ENCODE measurements at places on chromosomes 2 and 18.

- DNase-seq = no peak
Observed at GRCh38 chr2:241965931-241966412, 96.4 kb downstream of the RTP5 start.

DNA sequence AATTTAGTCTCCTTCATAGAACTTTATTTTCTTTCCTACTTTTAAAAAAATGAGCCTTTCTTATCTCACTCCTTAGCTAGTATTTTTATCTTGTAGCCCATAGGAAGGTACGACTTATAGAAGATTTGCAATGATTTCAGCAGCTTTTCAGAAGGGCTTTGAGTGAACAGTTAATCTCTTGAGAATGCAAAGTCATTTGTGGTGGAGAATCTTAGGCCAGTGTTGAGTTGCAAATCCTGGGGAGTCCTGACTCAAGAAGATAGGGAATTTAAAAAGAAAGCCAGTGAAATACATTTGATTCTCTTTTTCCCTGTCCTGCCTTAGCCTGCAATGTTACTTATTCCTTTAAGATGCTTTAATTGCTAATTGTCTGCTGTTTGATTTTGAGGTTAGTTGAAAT lies 33.6 kb downstream of the LYPD6 start:
- no peak for DNase-seq

DNA sequence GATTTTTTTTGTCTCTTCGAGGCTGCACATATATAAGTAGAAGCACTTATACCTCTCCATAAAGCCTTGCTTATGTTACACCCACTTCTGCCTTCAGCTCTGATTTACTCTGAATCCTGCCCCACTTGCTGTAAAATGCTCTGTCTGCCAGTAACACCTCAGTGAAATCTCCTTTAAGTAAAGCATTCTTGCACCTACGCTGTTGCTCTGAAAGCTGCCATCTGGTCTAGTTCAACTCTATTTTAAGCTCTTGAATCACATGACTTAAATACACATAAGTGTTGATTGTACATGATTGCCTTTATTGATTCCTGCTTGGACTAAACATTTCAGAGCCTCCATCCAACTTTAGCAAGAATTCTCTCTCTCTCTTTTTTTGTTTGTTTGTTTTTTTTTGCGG lies 609.0 kb upstream of the CELF4 start:
- no peak for DNase-seq

DNA sequence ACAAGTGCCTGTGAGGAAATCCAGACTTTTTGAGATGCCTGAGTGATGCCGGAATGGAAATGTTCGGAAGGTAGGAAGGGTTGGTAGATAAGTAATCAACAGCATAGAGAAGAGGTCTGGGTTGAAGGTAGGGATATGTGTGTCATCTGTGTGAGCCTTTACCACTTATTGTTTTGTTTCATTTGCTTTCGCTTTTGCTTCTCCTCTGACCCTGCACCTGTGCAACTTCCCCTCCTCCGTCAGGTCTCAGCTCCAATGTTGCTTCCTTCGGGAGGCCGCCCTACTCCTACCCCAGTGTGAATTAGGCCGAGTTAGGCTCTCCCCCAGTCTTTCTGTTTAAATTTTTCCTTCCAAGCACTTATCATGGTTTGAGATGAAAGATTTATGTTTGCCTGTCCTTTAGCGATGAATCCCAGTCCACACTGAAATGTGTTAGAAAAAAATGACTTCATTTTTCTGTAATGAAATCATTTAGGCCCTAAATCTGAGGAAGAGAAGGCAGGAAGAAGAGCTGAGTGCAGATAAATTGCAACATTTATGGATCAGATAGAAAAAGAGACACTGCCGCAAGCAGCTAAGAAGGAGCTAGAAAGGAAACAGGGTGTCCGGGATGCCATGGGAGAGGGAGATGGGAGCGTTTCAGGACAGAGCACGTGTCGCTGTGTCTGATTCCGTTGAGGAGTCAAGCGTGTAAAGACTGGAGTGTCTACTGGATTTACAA lies 139.6 kb upstream of the PELI1 start:
- DNase-seq = no peak
